MG63 (cell line): ENCODE measurements at places on chromosomes 2 and 18. TPM values are rescaled to one million over a fixed set of nuclear protein-coding genes. Genes with fewer than 3 reads are reported as not detected.

The CFC1 gene
- total RNA-seq, result not detected in 2 replicates

DNA sequence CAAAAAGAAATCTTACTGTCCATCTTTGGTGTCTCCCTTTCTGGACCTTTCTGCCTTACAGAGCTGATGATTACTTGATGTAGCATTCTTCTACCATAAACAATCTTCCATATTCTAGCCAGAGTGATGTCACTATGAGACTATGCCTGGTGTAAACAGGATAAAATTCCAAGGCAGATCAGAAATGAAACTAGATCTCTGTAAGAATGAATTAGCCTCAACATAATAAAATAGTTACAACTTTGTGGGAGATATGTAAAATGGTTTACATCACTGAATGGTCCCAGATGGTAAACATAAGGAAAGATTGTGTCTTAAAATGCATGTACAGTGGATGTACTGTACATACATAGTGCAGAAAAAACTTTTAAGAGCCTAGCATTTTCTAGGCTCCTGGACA is 112.3 kb upstream of the ZNF521 start:
- no peak for DNase-seq

DNA sequence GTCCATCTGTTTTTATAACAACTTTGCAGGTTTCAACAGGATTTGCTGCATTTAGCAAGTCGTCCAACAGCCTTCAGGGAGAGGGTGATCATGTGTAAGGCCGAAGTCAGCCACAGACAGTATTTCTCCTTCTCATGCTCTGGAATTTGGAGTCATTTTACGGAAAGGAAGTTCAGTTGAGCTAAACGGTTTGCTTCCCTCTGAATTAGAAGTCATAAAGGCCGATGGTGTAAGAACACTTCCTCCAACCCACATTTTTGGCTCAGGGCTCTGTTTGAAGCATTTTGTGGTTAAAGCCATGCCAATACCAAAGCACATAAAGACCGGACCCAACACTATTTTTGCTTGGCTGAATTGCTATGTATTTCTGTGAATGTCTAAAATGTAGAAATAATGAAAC is 129.5 kb downstream of the TMEM182 start:
- peak; percentile 28 for DNase-seq

- no peak for DNase-seq
Observed at GRCh38 chr2:656676-657075, 20.5 kb downstream of the TMEM18 start.

- DNase-seq, result peak; percentile 58
Observed at GRCh38 chr2:45184606-45185005, 175.4 kb upstream of the SIX2 start.

DNA sequence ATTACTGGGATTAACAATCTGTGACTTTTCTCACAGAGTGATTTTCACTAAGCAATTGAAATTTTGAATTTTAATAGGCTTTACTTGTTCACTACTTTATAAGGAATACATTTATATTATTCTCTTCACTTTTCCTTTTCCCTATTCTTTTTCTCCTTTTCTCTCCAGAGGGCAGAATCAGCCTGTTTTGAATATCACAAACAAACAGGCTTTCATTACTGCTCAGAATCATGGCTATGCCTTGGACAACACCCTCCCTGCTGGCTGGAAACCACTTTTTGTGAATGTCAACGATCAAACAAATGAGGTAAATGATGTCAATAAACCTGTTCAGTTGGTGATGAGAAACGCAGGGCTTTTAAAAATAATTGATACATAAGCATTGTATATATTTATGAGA is 35.3 kb downstream of the CPS1 start:
- no peak for DNase-seq
